ENCODE measurements at places on chromosomes 16 and 17.

GRCh38 chr17:18246880-18247612 lies 11.5 kb downstream of the FLII start:
- DNase-seq = peak; percentile 47

- no peak for DNase-seq
These were observed 240.4 kb upstream of the TNRC6C start for GRCh38 chr17:77717941-77718668.

GRCh38 chr17:29357821-29358232 lies 32.3 kb upstream of the TAOK1 start:
- no peak for DNase-seq

DNA sequence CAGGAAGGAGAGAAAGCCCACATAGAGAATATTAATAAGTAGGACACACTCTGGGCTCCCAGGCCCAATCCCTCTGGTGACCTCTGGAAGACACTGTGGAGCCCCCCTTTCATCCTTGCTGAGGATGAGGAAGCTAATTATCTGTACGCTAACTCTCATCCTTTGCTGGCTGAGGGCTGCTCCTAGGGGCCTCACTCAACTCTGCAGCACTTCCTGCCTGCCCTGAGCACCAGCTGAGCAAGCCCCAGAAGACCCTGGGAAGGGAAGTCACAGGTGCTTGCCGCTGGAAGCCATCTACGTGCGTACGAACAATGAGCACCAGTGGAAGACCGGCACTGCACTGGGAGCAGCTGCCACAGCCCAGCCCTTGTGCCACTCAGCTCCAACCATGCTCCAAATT lies 145.8 kb upstream of the CDH5 start:
- no peak for DNase-seq

DNA sequence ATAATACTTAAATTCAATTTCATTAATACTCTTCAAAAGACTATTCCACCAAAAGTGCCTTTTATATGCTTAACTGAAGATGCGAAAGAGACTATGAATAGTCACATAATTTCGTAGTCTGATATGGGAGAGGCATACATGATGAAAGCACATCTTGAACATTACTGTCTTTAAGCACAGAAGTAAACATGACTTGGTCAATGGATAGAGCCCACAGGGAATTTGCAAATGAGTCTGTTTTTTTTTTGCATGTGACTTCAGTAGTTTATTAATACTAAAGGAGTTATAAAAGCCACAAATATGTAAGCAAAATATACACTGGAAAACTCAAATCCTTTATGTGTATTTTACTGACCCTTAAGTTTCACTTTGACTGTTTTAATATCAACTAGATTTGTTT lies 15.9 kb downstream of the ADPRM start:
- DNase-seq = no peak

DNA sequence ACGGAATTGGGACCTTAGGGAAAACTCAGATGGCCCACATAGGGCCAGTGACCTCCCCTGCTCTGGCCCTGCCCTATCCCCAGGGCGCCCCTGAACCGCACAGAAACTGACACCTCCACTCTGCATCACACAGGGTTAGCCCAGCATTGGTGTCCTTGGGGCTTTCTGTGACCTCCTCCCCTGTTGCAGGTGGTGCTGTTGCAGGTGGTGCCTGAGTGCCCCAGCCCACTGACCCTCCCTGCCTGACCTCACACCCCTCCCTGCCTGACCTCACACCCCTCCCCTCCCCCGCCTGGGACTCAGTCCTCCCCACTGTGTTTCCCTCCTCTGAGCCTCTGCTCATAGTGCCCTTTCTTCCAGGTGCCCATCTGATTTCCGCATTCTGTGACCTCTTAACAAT lies 21.4 kb downstream of the TNFRSF13B start:
- DNase-seq = no peak

GRCh38 chr16:55443434-55444346 lies 35.3 kb upstream of the MMP2 start:
- DNase-seq = no peak

GRCh38 chr17:36089888-36090836 lies at the start of gene CCL3:
CCL3 (minus strand) TSS chr17:36090143; CDS start chr17:36090058, 85 bp downstream.
- no peak for DNase-seq

DNA sequence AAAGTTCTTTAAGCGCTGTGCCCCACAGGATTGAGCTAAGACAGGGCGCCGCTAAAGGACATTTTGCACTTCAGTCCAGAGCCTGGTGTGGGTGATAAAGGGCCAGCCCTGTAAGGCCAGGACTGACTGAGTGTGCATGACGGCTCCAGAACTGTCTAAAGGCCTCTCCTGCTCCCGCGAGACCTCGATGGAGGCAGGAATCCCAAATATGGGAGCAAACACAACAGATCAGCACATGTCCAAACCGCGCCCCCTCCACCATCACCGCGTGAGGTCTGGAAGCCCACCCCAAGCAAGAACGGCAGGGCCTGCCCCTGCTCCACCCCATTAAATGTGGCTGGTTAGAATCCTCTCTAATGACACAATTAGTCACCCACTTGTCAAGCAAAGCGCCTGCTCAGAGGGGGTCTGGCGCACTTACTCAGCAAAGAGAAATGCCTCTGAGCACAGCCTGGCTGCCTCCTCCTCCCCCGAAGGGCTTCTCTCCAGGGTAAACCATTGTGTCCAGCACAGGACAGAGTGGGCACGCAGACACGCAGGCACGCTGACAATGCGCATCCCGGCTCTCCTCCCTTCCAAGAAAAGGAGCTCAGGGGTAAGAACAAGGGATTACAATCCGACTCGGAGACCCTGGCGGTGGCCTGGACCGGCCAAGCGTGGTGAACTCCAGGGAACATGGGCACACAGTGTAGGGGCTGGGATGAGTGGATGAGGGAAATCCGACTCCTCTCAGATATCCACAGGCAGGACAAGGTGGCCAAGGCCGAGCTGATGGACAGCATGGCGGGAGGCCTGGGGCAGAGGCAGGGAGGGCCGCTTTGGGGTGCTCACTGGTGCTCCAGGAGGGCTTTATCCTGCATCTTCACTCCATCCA lies 1.5 kb downstream of the MXRA7 start:
- DNase-seq = peak; percentile 95

GRCh38 chr17:36533935-36534839 lies 481 bp downstream of the MYO19 start:
- peak; percentile 64 for DNase-seq

GRCh38 chr17:9144502-9145249 lies 123.4 kb downstream of the NTN1 start:
- DNase-seq = no peak

DNA sequence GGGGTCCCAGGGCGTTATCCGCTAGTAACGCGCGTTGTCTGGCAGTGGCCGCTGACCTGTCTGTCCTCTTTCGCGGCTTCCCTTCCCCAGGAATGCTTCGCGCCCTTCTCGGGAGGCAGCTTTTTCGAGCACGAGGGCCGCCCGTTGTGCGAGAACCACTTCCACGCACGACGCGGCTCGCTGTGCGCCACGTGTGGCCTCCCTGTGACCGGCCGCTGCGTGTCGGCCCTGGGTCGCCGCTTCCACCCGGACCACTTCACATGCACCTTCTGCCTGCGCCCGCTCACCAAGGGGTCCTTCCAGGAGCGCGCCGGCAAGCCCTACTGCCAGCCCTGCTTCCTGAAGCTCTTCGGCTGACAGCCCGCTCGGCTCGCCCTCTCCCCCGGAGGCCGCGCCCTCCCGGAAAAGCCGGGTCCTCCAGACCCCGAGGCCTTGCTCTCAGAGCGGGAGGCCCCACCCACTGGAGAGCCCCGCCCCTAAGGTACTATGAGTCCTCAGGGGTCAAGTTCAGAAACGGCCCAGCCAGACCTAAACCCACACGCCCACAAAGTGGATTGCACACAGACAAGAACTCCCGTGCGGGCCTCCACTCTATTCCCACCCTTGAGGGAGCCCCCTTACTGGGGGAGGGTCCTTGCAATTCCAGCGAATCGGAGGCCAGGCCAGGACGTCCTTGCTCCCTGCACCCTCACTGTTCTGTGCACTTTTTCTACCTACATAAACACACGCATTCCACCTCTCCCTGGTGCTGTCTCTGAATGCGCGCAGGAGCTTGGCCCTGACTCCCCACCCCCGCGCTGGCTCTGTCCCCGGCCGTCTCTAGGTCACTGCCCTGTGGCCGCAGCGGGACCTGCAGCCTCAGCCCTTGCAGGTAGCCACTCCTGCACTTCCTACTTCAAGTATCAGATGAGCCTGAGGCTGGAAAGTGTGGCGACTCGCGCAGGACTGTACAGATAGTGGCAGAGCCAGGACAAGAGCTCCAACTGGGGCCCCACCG lies 5.4 kb upstream of the SLC5A2 start:
- no peak for DNase-seq

DNA sequence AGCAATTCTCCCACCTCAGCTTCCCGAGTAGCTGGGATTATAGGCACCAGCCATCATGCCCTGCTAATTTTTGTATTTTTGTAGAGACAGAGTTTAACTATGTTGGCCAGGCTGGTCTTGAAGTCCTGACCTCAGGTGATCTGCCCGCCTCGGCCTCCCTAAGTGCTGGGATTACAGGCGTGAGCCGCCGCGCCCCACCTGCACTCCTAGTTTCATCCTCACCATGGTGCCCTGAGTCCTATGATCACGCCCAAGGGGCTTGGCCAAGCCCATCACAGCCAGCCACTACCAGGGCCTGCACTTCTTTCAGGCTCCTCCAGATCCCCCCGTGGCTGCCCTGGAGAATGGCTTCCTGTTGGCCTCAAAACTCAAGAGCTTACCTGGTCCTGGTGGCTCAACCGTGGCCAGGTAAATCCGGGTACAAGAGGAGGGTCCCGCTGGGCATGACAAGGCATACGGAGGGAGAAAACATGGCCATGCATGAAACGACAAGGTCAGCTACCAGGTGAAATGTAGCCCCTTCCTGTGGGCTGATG lies 20.4 kb upstream of the TFAP4 start:
- no peak for DNase-seq

GRCh38 chr17:76049836-76050537 lies 22.3 kb downstream of the SRP68 start:
- no peak for DNase-seq

GRCh38 chr16:72098936-72099335 lies 5.3 kb downstream of the DHX38 start:
- DNase-seq = no peak

GRCh38 chr17:15119968-15120367 lies 145.2 kb downstream of the PMP22 start:
- peak; percentile 25 for DNase-seq

DNA sequence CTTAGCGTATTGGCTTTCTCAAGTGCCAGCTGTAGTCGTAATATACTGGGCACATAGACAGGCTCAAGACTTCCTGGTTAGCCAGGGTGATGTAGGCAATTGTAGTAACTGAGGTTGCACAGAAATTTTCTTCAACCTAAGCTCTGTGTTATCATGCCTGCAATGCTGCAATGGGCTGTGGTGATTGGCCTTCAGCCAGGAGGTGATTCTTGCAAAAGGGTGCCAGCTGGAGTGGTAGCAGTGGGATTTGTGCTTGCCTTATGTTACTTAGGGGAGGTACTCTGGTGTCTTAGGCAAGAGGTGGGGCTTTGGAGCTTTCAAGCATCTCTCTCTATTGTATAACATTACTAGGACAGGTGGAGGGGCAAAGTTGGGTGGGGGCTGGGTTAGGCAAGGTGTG lies 495.1 kb downstream of the CDH11 start:
- DNase-seq = no peak

- no peak for DNase-seq
These were observed 42.7 kb downstream of the NT5M start for GRCh38 chr17:17345686-17346427.

- peak; percentile 53 for DNase-seq
These were observed 224.3 kb downstream of the MSI2 start for GRCh38 chr17:57480438-57481196.

GRCh38 chr17:60065867-60066266 lies 12.9 kb downstream of the HEATR6 start:
- DNase-seq = no peak

DNA sequence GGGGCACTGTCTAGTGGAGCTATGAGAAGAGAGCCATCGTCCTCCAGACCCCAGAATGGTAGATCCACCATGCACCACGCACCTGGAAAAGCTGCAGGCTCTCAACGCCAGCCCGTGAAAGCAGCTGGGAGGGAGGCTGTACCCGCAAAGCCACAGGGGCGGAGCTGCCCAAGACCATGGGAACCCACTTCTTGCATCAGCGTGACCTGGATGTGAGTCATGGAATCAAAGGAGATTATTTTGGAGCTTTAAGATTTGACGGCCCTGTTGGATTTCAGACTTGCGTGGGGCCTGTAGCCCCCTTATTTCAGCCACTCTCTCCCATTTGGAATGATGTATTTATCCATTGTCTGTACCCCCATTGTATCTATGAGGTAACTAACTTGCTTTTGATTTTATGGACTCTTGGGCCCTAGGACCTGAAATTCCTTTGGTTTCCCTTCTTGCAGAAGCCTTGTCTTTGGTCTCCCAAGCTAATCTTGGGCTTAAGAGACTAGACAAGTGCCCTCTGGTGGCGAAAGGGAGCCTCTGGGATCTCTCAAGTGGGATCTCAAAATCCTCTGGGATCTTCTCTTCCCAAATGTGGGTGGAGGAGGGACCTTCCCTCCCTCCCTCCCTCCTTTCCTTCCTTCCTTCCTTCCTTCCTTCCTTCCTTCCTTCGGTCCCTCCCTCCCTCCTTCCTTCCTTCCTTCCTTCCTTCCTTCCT lies 58.2 kb upstream of the HAPSTR1 start:
- peak; percentile 74 for DNase-seq

GRCh38 chr17:82228842-82229697 lies at the start of gene SLC16A3:
SLC16A3 (plus strand) TSS chr17:82229042; CDS start chr17:82236009, 6,967 bp downstream.
- peak; percentile 88 for DNase-seq

- peak; percentile 79 for DNase-seq
These were observed 6.7 kb downstream of the CCDC57 start for GRCh38 chr17:82205720-82206508.

- peak; percentile 35 for DNase-seq
These were observed 21.6 kb downstream of the POLR3E start for GRCh38 chr16:22318690-22319358.

- DNase-seq = no peak
These were observed 7.3 kb downstream of the C16orf54 start for GRCh38 chr16:29738514-29738913.

DNA sequence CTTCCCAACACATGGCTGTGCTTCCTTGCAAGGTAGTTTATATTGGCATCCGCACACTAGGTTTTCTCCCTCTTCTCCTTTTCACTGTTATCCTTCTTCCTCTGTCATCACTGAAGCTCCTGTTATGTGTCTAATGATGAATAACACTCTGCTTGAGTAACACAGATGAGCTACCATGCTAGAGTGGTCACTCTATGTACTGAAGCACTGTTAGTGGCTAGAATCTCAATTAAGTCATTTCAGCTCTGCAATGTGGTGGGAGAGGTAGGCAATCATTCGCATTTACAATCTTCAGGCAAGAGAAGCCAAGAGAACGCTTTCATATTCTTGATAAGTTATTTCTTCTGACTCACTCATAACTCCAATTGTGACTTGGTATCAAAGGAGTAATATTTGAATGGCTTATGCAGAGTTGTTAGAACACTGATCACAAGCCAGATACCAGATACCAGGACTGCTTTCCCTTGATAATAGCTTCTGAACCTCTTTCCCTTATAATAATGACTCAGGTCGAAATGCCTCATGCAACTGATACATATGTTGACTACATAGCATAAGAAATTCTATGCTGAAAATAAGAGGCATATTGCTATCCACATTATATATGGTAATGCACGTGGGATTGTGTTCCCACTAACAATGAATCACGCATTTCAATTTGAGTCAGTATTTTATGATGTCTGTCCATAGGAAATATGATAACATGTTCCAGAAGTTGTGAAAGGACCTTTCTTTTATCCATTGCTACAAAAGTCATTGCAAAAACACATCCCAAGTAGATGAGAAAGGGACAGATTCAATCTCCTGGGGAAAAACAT lies 158.0 kb upstream of the HS3ST3A1 start:
- no peak for DNase-seq

All from AG08395 (cell line).